ENCODE measurements at places on chromosomes 4 and X.

DNA sequence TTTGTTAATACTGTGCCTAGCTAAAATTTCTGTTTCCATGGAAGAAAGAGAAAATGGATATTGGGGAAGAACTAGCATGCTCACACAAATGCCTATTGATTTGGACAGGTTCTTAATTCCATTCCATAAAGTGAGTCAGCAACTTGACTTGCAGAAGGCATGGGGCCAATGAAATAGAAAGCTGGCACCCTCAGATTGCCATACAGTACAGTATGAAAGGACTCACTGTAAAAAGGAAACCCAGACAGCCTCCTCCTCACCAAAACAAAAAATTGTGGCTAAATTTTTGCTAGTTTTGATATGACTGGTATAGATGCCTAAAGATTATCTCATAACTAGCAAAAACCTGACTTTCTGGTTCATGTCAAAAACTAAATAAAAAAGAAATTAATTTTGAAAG is 11.2 kb upstream of the TAB3 start:
- no peak for DNase-seq

DNA sequence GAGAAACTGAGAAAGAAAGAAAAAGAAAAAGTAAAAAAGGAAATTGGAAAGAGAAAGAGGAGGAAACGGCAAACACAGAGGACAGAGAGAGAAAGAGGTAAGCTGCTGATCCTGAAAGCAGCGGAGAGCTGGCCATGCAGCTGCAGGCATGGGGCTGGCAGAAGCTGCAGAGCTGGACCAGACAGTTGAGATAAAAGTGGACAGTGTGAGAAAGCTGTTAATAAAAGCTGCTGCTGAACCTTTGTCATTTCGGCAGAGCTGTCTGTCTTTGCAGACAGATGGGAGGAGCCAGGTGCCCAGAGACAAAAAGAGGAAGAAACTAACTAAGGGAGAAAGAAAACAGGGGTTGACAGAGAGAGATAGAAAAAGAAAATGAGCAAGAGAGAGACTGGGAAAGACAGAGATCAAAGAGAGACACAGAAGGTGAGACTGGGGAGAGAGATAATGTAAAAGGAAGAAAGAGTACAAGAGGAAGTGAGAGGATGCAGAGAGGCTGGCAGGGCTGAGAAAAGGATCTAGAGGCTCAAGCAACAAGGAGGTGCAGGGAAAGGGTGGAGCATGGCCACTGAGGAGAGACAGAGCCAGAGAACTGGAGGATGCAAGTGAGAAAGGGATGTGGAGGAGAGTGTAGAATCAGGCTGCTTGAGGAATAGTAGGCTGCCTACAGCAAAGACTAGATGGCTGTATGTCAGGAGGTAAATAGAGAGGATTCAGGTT is 376.8 kb upstream of the FGF16 start:
- DNase-seq, result no peak

DNA sequence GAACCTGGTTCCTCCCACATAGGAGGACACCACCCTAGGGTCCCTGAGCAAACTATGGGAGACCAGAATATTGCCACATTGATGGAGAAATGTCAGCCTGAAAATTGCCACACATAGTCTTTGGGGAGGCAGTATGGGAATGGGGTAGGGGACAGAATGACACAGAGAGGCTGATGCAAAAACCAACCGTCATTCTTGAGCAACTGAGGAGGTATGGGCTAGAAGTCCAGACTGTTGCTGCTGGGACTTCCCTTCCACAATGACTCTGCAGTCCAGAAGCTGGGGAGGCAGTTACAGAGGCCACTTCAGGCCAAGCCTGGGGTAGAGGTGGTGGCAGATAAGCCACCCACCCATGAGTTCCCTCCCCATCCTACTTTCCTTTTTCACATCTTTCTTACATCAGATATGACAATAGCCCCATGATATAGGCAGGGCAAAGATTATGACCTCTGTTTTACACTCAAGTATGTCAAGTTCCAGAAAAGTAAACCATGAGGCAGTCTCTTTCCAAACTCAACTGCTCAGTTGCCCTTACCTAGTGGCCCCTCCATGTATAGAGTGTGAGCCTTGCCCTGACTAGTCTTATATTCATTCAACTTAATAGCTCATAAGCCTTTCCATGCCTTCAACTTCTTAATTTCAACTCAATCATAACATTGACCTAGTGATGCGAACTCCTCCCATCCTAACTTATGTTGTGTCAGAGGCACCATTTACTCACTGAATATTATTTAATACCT is 41.7 kb downstream of the VSIG4 start:
- no peak for DNase-seq

GRCh38 chr4:143858456-143858855 is 46.9 kb downstream of the GYPE start:
- no peak for DNase-seq

DNA sequence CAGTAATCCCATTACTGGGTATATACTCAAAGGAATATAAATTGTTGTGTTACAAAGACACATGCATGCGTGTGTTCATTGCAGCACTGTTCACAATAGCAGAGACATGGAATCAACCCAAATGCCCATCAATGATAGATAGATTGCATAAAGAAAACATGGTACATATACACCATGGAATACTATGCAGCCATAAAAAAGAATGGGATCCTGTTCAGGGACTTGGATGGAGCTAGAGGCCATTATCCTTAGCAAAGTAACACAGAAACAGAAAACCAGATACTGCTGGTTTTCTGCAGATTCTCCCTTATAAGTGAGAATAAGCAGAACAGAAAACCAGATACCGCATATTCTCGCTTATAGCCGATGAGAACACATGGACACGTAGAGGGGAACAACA is 43.5 kb downstream of the FAM193A start:
- no peak for DNase-seq

DNA sequence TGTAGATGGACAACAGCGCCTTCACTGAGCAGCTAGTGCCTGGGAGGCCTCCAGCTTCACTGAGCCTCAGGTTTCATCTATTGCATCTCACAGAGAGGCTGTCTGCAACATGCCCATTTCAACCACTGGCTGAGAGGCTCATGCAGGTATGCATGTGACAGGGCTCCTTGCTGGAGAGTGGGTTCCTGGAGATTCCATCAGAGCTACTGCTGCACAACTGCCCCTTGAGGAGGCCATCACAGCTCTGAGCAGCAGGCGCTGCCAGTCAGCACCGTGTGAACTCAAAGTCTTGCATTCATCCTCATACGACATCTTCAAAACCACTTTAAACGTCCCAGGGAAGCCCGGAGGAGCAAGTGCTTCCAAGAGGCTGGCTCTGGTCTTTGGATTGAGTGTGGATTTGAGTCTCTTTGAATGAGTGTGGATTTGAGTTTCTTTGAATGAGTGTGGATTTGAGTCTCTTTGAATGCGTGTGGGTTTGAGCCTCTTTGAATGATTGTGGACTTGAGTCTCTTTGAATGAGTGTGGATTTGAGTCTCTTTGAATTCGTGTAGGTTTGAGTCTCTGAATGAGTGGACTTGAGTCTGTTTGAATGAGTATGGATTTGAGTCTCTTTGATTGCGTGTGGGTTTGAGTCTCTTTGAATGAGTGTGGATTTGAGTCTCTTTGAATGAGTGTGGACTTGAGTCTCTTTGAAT is 8.7 kb downstream of the P2RY8 start:
- no peak for DNase-seq

- DNase-seq, result no peak
Observed at GRCh38 chr4:67430989-67431388, 114.3 kb downstream of the CENPC start.

DNA sequence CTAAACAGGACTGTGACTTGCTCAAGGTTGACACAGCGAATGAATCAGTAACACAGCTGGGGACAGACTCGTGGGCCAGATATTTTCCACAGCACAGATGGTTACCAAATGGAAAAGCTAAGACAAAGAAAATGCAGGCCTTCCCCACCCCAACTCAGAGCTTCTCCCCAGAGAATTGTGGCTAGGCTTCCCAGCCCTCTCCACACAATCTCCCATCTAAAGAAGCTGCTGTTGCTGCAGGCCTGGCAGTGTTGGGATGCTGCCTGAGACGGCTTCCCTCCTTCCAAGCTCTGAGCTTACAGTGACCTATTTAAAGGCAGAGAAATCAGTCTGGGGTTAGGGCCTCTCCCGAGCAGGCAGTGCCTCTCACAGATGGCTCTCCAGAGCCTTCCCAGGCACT is 46.5 kb upstream of the PGRMC1 start:
- no peak for DNase-seq

- DNase-seq, result no peak
Observed at GRCh38 chrX:9337046-9337445, 127.8 kb upstream of the TBL1X start.

DNA sequence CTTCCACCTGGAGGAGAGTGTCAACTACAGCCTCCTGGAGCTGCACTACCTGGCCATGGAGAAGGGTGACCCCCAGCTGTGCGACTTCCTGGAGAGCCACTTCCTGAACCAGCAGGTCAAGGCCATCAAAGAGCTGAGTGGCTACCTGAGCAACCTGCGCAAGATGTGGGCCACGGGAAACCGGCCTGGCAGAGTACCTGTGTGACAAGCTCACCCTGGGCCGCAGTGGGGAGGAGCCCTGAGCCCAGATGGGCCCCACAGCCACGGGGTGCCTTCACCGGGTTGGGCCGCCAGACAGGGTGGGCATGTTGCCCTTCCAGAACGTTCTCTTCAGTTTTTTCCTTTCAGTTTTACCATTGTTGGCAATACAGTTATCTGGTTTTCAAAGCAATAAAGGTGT is 15.2 kb upstream of the FAM47A start:
- no peak for DNase-seq

DNA sequence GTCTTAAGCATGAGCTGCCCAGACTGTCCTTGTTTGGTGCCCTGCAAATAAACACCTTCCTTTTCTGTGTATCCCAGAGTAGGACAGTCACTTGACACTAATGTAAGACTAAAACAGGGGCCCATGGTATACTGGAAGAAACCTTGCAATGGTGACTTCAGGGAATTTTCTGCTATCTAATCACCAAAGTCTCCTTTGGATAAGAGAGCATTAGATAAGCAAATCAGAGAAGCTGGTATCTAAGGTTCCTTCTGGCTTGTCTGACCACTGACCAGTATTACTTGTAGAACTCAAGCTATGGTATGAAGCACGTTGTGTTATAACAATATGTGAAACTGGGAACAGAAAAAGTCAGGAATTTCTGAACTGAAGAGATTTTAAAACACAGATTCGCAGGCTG is 173.9 kb downstream of the COL25A1 start:
- no peak for DNase-seq

DNA sequence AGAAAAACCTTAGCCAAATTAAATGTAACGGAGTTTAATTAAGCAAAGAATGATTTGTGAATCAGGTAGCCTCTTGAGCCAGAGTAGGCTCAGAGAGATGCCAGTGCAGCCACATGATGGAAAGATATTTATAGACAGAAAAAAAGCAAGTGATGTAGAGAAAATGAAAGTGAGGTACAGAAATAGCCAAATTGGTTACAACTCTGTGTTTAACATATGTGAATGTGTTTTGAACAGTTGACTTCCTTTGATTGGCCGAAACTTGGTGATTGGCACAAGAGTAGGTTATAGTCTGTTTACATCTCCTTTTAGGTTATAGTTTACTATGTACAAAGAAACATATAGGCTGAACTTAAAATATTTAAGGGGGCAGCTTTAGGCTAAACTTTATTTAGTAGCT is 459.9 kb upstream of the BOD1L1 start:
- no peak for DNase-seq

DNA sequence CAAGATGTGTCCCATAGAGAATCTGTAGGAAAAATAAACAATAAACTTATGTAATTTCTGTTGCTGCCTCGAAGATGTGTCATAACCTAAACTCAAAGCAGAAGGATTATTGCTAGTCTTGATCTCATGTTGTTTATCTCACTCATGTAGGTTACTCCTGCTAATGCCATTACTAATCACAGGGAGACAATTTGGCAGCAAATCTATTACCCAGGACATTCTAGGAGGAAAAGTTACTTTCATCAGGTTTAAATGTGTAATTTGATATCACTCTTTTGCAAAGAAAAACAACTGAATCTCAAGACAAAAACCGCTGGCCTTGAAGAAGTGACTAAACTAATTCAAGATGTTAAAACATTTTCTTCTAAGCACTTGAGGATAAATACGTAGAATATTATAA is 34.0 kb downstream of the LDOC1 start:
- no peak for DNase-seq

DNA sequence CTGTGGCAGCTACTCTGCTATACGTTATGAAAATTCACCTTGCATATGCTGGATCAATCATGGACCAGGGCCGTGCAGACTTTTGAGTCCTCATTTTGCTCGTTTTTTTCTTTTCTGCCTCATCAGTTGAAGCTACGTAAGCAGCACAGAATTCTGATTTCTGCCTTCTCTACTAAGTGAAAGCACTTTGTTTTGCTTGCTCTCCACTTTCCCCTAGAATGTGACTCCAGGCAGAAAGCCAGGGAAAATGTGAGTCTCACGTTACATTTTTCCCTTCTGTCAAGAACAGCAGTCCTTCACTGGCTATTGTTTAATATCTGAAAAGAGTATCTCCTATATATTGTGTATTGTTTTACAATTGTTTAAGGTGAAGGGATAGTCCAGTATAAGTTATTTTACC is 1840.1 kb downstream of the PCDH7 start:
- no peak for DNase-seq

GRCh38 chr4:4874254-4874653 is 14.8 kb downstream of the MSX1 start:
- DNase-seq, result no peak

GRCh38 chr4:13953083-13953482 is 325.6 kb upstream of the BOD1L1 start:
- DNase-seq, result no peak

DNA sequence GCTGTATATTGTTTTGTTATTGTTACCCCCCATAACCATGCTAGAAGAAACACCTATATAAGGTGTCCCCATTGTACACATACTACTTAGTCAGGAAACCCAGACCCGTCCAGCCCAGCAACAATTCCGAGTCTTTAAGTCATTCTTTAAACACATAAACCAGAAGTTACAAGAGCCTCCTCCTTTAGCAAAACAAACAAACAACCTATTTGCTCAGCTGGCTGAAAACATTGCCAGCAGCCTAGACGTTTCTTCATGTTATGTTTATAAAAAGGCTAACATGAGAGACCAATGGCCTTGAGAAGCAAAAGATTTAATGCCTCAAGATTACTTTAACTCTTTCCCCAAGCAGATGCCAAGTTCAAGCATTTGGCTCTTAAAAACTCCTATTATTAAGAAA is 1.4 kb downstream of the ACOX3 start:
- DNase-seq, result no peak

- no peak for DNase-seq
Observed at GRCh38 chrX:43899878-43900815, 17.9 kb upstream of the MAOB start.

DNA sequence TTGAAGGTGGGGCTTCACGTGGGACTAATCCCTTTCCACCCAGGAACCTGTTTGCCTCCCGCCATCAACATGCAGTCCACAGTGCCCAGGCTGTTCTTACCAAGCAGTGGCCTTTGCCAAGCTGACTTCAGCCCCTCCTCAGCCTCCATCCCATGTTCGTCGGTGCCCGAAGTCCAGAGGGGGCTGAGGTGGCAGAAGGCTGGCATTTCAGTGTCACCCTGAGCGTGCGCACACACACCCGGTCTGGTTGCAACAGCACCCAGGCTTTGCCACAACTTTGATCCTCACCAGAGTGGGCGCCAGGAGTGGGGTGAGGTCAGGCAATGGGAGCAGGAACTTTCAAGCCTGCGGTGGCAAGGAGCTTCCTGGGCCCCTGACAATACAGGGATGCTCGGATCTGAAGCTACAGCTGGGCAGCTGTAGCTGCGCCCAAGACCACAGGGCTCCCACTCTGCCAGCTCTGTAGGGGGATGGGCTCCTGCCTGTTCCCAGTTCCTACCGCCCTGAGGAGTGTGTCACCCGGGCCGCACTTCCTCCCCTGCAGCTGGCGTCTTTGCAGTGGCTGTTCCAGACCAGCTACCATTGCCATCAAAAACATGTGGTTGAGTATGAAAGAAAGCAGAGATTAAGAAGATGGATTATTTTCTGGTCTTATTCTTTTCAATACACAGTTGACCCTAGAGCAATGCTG is 428.0 kb downstream of the EPHA5 start:
- DNase-seq, result no peak
